Cerebellar cortex (tissue), 1 donor: ENCODE measurements at places on chromosomes 11 and 22.

GRCh38 chr11:93474123-93474522 lies 69.1 kb downstream of the SMCO4 start:
- DNase-seq, result no peak

- DNase-seq, result no peak
These were observed 56.8 kb upstream of the GRIA4 start for GRCh38 chr11:105553025-105553424.

DNA sequence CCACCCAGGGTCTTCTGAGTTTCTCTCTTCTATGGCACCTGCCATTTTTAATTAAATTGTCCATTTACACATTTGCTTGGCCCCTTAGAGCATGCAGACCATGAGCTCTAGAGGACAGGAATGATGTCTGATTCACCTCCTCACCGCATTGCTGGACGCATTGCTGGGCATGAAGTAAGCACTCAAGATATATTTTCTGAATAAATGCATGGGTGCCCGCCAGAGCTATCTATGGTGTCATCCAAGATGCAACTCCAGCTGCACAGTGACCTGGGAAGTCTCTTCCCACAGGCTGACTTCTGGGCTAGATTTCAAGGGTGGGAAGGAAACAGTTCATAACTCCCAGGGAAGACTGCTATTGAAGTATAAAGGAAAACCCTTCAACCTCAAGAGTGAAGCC lies 66.6 kb upstream of the ASPHD2 start:
- no peak for DNase-seq

DNA sequence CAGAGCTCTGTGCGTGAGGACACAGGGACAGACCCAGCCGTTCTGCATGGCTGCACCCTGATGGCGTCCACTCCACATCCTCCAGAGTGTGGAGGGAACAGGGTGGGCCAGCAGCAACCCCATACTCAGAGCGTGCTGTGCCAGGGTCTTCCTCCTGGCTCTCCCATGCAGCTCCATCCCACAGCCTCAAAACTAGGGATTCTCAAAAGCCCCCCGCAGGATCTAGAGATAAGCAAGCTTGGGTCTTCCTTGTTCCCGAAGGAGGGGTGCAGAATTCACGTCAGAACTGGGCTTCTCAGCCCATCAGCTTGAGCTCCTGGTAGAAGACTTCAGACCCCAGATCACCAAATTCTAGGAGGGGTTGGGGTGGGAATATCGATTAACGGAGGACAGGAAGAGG lies 858.8 kb downstream of the TBC1D22A start:
- DNase-seq, result no peak

DNA sequence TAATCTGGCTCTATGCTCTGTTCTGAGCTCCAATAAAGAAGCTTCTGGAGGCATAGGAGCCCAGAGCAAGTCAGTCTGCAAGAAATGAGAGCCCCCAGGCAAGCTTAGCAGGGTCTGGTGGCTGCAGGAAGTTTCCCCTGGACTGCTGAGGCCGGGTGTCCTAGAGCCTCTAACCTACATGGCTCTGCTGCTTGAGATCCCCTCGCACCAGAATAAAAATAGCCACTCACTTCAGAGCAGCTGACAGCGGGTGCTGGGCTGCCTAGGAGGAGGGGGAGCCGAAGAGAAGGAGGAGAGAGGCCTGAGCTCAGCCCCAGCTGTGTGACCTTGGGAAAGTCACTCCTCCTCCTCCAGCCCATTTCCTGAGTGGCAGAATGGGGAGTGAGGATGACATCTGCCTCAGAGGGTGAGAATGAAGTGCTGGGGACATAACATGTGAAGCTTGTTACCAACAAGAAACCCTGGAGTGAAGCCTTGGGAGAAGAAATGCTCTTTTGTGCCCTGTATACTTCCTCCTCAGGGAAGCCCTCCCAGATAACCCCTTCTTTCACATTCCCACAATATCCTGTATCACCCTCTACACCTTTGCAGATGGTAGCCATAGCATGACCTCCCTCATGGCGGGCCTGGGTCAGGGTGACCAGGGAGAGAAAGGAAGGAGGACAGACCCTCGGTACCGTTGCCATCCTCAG lies 3.6 kb upstream of the INPP5J start:
- no peak for DNase-seq

DNA sequence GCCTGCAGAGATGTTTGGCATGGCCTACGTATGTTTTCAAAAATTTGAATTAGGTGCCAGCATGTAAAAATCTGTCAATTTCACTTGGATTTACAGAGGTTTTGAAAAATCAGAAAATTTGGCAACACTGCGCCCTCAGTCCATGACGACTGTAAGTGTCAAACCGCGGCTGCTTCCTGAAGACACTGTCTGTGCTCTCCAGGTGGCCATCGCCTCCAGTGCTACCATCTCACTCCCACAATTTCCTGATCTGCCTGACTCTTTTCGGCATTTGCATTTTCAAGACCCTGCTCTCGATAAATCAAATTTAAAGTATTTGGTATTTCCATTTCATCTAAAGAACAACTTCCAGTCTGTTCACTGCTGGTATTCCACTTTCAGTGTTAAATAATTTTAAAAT lies 34.6 kb downstream of the VSIG10L2 start:
- peak; percentile 54 for DNase-seq

GRCh38 chr11:70688142-70688541 lies 289.8 kb downstream of the CTTN start:
- DNase-seq, result no peak

DNA sequence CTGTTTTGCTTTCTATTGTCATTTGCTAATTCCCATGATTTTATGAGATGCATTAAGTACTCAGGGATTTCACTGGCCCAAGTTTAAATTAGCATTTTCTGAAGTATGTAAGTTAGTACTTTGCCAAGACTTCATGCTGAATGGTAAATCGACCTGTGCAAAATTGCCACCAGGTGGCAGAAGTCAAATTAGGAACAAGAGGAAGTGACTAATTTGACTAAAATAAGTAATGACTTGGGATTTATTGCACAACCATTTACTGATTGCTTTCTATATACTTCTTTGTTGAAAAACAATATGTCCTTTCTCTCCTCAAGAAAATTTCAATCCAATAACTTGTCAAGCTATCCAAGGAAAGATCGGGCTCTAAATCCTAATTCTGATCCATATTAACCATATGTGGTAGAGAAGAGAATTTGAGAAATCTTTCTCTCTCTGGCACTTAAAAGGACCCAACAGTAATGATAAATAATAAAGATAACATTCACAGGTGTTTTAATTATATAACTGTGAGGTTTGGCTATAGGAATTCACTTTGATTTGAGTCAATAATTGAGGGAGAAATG lies 253.7 kb upstream of the CHORDC1 start:
- peak; percentile 15 for DNase-seq

DNA sequence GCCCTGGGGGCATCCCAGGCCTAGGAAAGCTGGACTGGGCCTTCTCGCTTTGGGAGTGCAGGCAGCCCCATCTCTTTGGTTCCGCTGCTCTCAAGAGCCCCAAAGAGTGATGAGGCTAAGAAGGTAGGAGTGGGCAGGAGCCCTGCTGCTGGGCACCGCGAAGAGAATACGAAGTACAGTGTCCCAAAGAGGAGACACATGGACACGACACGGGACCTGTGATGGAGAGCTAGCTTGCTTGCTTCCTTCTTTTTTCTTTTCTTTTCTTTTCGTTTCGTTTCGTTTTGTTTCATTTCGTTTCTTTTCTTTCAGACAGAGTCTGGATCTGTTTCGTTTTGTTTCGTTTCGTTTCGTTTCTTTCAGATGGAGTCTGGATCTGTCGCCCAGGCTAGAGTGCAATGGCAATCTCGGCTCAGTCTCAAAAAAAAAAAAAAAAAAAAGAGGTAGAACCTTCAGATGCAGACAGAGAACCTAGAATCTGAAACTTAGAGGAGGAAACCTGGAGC lies 10.6 kb downstream of the MGAT3 start:
- no peak for DNase-seq

- no peak for DNase-seq
These were observed 1.3 kb downstream of the LRP5 start for GRCh38 chr11:68313574-68314202.

DNA sequence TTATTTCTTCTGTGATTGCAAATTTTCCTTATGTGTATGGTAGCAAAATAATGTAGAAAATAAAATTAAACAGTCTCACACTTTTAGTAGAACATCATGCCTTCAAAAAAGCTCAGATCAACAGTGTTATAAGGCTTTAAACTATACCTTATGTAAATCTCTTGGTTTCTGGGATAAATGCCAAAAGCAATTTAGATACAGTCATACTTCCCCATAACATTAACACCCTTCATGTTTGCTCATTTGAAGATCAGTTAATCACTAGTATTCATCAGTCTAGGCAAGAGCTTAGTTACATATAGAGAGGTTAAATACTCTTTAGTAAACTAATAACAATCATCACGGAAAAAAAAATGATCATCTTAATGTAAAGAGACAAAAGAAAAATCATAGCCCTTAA lies 421.8 kb upstream of the ANO3 start:
- DNase-seq, result no peak

- no peak for DNase-seq
These were observed 3.1 kb upstream of the CERK start for GRCh38 chr22:46740910-46741780.

- no peak for DNase-seq
These were observed 57.5 kb upstream of the VSTM5 start for GRCh38 chr11:93907901-93908300.

GRCh38 chr11:3781423-3781822 lies 15.9 kb downstream of the NUP98 start:
- no peak for DNase-seq

DNA sequence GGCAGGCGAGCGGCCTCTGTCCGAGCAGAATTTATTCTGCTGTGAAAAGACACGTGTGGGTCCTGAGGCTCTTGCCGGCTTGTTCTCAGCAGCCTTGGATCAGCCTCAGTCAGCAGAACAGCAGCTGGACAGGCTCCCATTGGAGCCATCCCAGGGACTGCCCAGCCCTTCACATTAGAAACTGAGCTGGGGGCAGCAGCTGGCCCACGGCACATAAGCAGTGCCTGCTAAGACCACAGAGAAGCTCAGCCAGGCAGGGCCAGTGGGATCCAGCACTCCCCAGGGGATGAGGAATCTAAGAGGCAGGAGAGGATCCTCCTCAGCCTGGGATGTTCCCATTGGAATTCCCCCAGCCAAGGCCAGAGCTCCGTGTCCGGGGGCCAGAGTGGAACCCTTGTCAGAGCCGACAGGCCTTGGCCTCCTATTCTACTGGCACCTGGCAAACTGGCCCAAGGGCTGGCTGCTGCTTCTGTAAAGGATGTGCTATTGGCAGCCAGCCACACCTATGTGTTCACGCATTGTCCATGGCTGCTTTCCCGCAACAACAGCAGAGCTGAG lies 18.2 kb downstream of the RTN4R start:
- DNase-seq, result peak; percentile 59

DNA sequence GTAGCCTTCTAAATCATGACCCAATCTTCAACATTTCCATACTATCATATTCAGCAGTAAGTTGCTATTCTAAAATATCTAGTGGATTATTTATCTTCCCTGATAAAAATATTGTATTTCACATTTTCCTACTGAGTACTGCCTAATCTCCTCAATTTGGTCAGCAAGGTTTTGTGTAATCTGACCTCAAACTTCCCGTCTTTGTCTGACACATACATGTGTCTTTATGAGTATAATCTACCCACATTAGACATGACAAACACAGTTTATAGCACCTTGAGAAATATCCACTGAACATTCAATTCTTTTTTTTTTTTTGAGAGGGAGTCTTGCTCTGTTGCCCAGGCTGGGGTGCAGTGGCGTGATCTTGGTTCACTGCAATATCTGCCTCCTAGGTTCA lies 113.7 kb upstream of the LUZP2 start:
- DNase-seq, result no peak

DNA sequence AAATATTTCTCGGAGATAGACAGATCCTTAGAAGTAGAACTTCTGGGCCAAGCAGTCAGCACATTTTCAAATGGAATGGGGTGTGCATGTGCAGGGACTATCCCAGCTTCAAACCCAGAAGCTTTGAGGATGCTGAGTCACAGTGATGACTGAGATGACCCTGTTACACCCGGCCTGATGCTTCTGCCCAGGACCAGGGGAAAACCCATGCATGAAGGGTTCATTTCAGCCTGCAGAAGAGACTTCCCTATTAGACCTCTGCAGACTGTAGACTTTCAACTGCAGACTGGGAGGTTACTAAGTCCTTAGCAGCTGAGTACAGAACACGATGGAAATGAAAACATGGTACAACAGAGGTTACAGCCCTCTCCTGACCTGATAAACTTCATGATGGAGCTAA lies 3.6 kb upstream of the OR2AT4 start:
- no peak for DNase-seq

DNA sequence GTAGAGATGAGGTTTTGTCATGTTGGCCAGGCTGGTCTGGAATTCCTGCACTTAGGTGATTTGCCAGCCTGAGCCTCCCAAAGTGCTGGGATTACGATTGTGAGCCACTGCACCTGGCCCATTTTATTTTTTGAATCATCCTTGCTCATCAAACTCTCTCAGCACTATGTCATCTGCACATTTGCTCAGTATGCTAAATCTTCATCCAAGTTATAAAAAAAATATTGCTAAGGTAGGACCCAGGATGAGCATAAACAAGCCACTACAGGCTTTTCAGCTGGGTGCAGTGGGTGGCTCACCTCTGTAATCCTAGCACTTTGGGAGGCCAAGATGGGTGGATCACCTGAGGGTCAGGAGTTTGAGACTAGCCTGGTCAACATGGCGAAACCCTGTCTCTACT lies 510.1 kb upstream of the LARGE1 start:
- no peak for DNase-seq

DNA sequence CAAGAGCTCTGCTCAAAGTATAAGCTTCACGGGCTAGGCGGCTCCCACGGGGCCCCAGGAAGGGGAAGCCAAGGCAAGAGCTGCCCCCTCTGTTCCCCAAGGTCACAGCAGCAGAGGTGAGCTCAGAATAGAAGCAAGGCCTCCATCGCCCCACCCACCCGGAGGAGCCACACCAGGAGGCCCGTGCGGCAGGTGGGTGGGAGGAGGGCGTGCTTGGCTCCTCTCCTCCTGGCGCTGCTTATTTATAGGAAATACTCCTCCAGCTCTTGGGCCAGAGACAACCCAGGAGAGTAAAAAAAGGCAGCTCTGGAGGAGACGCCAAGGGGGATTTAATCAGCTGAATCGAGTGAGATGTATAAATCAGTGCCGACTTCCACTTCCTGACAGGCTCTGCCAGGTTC lies 87.8 kb downstream of the FEZ1 start:
- no peak for DNase-seq

GRCh38 chr11:36375353-36376008 lies 79.4 kb downstream of the PRR5L start:
- no peak for DNase-seq

GRCh38 chr22:24181088-24181995 lies at the start of gene SUSD2:
SUSD2 (plus strand) TSS chr22:24181487; CDS start chr22:24181520, 33 bp downstream.
- peak; percentile 91 for DNase-seq
